Endodermal cell (in vitro differentiated cells): ENCODE measurements at places on chromosomes 12 and 14. TPM values are rescaled to one million over a fixed set of nuclear protein-coding genes. Genes with fewer than 3 reads are reported as not detected.

TBX5 gene
- not detected in 3 replicates for total RNA-seq

JPH4 gene
- total RNA-seq = 0.18 and 0.47 TPM in 2 replicates

RFX4 gene
- 0.29 and 0.86 TPM in 2 replicates for total RNA-seq

AMDHD1 gene
- 0.49 to 0.71 TPM (median 0.65 TPM) in 3 replicates for total RNA-seq

MAP4K5 gene
- 45.0 and 45.1 TPM in 2 replicates for total RNA-seq

B3GNT4 gene
- total RNA-seq = 0.74 to 11.5 TPM (median 1.8 TPM) in 3 replicates

LPCAT3 gene
- 24.1 to 35.8 TPM (median 33.6 TPM) in 3 replicates for total RNA-seq

PRMT5 gene
- 105 to 113 TPM (median 112 TPM) in 3 replicates for total RNA-seq

ACTR10 gene
- total RNA-seq = 35.0 to 53.8 TPM (median 50.5 TPM) in 3 replicates

IFT43 gene
- 44.3 and 46.3 TPM in 2 replicates for total RNA-seq

FITM1 gene
- 0.82 to 1.1 TPM in 2 of 3 replicates, not detected in the other for total RNA-seq

ST8SIA1 gene
- total RNA-seq = 12.3 to 15.8 TPM (median 13.3 TPM) in 3 replicates

OR4K5 gene
- not detected in 2 replicates for total RNA-seq

NFE2 gene
- total RNA-seq = 1.7 to 2.7 TPM (median 2.0 TPM) in 3 replicates

ESR2 gene
- total RNA-seq = 0.20 and 0.57 TPM in 2 replicates

CIT gene
- 60.5 to 91.6 TPM (median 79.1 TPM) in 3 replicates for total RNA-seq

SLC25A21 gene
- 1.9 and 2.1 TPM in 2 replicates for total RNA-seq

LRTM2 gene
- 0.21 to 0.40 TPM (median 0.29 TPM) in 3 replicates for total RNA-seq

KRT72 gene
- not detected in 3 replicates for total RNA-seq

PLEKHD1 gene
- 0.11 and 0.16 TPM in 2 replicates for total RNA-seq

NPFF gene
- total RNA-seq = not detected in 3 replicates

CABP1 gene
- total RNA-seq = 0.25 and 0.86 TPM in 2 replicates

CIDEB gene
- 3.1 and 3.4 TPM in 2 replicates for total RNA-seq

SYCP3 gene
- not detected in 3 replicates for total RNA-seq

TMEM179 gene
- total RNA-seq = 3.9 to 8.2 TPM (median 7.5 TPM) in 3 replicates

RHOJ gene
- total RNA-seq = 0.25 TPM in 1 of 3 replicates, not detected in the others

PPP1R1A gene
- total RNA-seq = 11.6 to 16.1 TPM (median 13.4 TPM) in 3 replicates

LPAR5 gene
- 0.21 to 0.24 TPM in 2 of 3 replicates, not detected in the other for total RNA-seq

ARL1 gene
- 78.6 and 80.6 TPM in 2 replicates for total RNA-seq

ESPL1 gene
- total RNA-seq = 18.5 to 52.2 TPM (median 50.7 TPM) in 3 replicates

KLRK1 gene
- 0.24 TPM in 1 of 2 replicates, not detected in the other for total RNA-seq

PIANP gene
- 5.1 to 7.1 TPM (median 7.0 TPM) in 3 replicates for total RNA-seq

TAS2R30 gene
- 1.8 to 3.0 TPM (median 2.1 TPM) in 3 replicates for total RNA-seq

FOXN4 gene
- 0.20 to 1.3 TPM (median 0.38 TPM) in 3 replicates for total RNA-seq

NT5DC3 gene
- total RNA-seq = 22.7 and 24.2 TPM in 2 replicates

PGF gene
- 5.0 TPM in 2 replicates for total RNA-seq

TPH2 gene
- total RNA-seq = not detected in 3 replicates

TCL1B gene
- 0.93 and 0.95 TPM in 2 replicates for total RNA-seq

PRB2 gene
- not detected in 3 replicates for total RNA-seq

CELA1 gene
- not detected in 2 replicates for total RNA-seq

OVCH1 gene
- total RNA-seq = 0.43 and 0.73 TPM in 2 replicates

AKAP3 gene
- total RNA-seq = 0.69 to 0.86 TPM (median 0.75 TPM) in 3 replicates

IAPP gene
- total RNA-seq = 0.32 TPM in 1 of 2 replicates, not detected in the other

IGFBP6 gene
- 21.7 and 24.9 TPM in 2 replicates for total RNA-seq
